ENCODE measurements at places on chromosomes 16 and 17.

- no peak for DNase-seq
Measured at GRCh38 chr16:50603206-50604064, 55.2 kb downstream of the NKD1 start.

GRCh38 chr16:425740-426114, 278 bp downstream of the RAB11FIP3 start:
- DNase-seq, result no peak

- no peak for DNase-seq
Measured at GRCh38 chr17:27353033-27353460, 59.1 kb downstream of the WSB1 start.

- DNase-seq, result peak; percentile 89
Measured at GRCh38 chr16:67028696-67029253, at the start of gene CBFB. TSS of gene CBFB (plus strand) at chr16:67029149. CDS start at chr16:67029408, 259 bp downstream.

GRCh38 chr16:77962689-77963088, 59.7 kb upstream of the CLEC3A start:
- no peak for DNase-seq

GRCh38 chr17:69055334-69055733, 5.4 kb downstream of the ABCA9 start:
- DNase-seq, result no peak

- DNase-seq, result no peak
Measured at GRCh38 chr16:85990861-85991301, 91.9 kb downstream of the IRF8 start.

DNA sequence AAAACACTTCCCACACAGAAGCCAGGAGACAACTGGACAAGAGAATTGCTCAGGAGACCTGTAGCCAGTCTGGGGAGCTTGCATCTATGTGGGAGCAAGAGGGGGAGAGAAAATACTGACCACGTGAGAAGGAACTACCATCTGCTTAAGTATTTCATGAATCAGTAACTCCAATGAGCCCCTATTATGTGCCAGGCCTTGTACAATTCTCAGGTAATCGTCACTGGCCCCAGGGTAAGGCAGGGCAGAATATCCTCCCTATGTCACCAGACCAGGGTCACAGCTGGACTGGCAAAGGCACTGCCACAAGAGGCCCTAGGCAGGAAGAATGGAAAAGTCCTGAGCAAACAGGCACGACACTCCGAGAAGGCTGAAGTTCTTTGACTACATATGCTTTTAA, 25.9 kb downstream of the USP7 start:
- no peak for DNase-seq

- DNase-seq, result no peak
Measured at GRCh38 chr16:89737341-89738071, 16.2 kb downstream of the ZNF276 start.

GRCh38 chr17:76251478-76252039, 11.3 kb upstream of the RNF157 start:
- DNase-seq, result no peak

DNA sequence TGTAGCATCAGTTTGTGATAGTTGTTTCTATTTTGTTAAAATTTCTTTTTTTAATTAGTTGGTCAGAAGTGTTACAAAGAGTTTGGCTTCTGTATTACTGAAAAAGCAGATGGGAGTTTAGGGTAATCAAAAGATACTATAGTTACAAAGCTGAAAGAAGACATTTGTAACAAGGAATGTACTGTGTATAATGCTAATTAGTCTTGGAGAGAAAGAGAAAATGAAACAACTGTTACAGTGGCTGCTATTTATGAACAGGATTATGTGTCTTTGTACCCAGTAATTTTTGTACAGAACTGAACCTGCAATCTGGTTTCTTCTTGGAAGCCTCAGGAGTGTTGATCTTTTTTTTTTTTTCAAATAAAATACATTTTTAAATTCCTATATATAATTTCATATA, 14.3 kb downstream of the GDPD1 start:
- DNase-seq, result no peak

GRCh38 chr16:70715055-70715858, 29.4 kb upstream of the MTSS2 start:
- no peak for DNase-seq

DNA sequence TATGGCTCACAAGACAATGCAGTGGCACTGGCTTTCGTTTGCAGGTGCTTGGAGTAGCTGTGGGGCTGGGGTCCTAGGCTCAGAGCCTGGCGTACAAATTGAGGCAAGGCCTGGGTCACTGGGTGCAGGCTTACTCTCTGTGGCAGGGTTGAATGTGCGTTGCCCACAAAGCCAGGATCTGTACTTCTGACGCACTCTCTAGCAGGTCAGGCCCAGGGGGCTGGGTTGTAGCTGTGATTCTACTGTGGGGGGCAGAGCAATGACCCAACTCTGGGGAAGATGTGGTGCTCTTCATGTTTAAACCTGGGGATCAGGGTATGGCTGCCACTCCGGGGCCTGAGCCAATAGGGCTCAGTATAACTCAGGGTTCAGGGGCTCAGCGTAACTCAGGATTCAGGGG, 6.4 kb upstream of the PRSS21 start:
- DNase-seq, result no peak

DNA sequence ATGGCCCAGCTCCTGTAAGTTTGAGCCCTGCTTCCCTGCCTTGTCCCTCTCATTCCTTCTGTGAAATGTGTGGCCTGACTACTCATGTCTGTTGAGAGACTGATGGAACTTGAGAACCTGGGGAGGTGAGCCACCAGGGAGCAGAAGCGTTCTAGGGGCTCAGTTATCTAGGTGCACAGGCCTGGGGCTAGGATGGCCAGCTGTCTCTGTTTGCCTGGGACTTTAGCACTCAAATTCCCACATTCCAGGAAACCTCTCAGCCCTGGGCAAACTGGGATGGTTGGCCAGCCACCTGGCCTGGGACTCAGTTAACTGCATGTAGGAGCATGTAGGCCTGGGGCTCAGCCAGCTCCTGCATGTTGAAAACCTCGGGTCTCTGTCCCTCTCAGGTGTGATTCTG, 9.3 kb upstream of the EPN3 start:
- no peak for DNase-seq

- DNase-seq, result no peak
Measured at GRCh38 chr16:71526111-71526631, at the start of gene CHST4. TSS of gene CHST4 (plus strand) at chr16:71526426. CDS start at chr16:71536678, 10,252 bp downstream.

DNA sequence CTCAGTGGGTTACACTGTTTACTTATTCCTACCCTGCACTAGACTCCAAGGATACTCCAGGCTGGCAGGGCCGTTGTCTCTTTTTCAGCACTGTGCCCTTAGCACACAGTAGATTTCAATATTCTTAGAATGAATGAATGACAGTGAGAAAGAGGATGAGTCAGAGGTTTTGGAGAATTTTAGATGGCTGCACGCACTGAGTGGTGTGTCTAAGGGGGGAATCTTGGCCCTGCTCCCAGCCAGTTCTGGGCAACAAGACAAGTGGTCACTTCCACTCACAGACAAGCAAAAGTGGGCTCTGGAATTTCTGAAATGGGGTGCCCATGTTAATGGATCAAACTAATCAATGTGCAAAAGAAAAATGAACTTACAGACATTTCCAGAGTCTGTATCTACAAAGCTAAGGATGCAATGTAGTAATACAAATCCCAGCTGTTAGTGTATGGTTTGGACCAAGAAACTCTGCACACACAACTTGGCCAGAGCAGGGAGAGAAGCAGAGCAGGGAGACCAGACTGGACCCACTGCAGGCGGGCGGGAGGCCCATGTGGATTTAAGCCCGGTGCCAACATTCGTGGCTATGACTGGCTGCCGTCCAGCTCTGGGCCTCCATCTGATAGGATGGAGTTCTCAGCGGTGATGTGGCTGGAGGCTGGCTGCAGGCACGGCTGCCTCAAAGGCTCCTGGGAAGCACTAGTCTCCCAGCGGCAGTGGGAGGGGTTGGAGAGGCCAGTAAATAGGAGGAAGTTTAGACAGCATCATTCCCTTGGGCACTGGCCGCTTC, 95.6 kb upstream of the CDYL2 start:
- DNase-seq, result no peak

DNA sequence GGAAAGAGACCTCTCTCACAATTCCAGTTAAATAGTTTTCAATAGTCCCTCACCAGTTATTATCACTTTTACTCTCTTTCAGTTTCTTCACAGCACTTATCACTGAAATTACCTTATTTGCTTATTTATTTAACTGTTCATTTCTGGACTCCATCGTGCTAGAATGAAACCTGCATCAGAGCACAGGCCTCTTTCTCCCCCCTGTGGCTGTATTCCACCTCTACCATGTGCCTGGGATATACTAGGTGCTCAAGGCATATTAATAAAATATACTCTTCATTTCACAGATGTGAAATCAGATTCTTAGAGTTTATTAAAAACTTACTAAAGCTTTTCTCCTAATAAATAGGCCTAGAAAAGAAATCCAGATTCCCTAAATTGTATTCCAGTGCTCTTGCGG, 308.9 kb upstream of the MON1B start:
- no peak for DNase-seq

DNA sequence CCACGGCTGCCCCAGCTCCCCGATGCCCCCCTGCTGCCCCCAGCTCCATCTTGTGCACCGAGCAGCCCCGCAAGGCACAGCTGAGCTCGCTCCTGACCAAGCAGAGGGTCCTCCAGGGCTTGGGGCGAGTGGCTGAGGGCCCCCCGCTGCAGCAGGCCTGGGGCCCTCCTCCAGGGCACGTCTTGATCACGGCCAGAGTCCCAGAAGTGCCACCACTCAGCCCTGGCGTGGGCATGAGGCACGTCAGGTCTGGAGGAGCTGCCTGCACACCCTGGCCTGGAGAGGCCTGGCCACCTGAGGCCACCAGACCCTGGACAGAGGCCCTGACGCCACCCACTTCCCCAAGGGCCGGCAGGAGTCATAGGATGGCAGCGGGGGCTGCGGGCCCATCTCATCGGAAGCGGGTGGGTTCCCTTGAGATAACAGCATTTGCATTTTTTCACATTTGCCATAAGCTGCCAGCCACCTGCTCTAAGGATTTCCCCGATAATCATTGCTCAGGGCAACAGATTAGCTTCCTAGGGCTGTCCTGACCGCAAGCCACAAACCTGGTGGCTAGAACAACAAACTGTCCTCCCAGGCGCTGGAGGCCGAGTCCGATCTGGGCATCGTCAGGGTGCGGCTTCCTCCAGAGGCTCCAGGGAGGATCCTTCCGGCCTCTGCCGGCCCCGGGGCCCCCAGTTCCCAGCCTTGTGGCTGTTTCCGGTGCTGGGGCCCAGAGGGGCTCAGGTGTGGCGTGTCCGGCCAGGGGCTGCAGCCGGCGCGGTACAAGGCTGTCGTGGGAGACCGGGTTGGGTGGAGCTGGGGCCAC, 23.9 kb upstream of the C1QTNF8 start:
- DNase-seq, result no peak

GRCh38 chr17:76478730-76479514, 11.5 kb downstream of the AANAT start:
- DNase-seq, result no peak

DNA sequence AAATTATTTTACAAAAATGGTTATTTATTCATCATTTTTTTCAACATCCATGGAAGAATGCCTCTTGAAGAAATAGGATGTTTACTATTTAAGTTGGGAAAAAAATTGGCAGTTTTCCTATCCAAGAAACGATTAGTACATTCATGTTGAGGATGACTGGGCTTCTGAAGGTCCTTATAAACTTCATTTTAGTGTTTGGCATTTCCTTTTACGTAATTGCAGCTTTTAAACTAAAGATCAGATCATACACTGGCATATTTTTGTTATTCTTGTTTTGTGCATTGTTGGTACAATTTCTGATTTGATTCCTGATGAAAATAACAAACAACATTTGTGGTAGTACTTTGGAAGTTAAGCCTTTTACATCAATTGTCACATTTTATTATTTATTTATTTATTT, 11.5 kb downstream of the KCNJ16 start:
- DNase-seq, result no peak

DNA sequence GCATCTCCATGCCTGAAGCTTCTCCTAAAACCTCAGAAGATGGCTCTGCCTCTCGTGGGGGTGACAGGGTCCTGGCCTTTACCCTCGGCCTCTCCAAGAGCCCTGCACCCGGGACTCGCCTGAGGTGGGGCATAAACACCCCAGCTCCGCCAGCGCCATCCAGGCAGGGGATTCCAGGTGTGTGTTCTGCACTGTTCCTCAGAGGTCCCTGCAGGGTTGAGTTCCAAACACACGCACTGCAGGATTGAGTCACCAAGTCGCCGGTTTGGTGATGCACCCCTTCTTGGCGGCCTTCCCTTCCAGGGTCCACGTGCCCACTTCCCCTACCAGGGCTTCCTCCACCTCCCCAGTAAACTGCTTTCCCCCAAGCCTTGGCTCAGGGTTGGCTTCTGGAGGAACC, 40.0 kb upstream of the RBFOX3 start:
- DNase-seq, result no peak

DNA sequence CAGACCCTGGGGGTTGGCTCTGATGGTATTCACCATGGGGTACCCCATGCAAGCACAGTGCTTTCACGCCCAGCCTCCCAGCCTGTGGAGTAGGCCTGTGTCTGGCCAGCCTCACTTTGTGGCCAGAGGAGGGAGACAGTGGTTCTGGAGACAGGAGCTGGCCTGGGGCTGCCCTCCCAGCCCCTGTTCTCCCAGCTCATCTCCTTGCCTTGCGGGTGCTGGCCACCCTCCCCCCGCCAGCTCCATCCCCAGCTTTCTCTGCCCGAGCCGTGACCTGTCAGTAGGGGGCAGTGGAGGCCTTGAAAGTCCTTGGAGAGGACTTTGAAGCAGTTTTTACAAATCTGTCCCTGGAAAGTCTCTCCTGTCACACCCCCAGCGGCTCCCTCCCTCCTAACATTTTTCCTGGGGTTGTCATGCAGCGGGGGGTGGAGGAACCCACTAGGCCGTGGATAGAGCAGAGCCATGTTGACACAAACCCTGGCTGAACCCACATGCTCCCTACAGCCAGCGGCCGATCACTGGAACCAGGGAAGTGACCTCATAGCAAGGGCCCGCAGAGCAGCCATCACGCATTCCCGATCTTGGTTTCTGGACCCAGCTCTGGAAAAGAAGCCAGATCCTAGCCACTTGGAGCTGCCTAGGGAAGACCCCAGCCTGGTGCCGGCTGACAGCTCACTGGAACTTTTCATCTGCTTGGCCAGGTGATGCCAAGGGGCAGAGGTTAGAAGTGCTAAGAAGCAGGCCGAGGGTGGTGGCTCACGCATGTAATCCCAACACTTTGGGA, 289.4 kb downstream of the SEC14L1 start:
- DNase-seq, result peak; percentile 61

DNA sequence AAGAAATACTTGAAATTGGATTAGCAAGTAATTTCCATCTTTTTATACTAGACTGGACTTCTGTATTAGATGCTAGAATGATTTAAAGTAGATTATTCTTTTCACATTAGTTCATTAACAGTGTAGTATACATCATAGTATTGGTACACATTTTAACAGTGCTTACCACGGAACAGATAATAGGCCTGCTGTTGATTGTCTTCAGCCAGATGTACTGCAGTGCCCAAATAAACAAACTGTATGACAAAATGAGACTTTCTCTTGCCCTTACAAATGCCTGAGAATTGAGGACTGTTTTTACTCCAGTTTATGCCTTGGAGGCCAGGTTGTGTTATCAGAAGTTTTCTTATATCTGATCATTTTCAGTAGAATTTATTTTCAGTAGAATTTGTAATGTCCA, 631 bp downstream of the EVI2A start:
- no peak for DNase-seq

- DNase-seq, result no peak
Measured at GRCh38 chr16:68366062-68366461, 55.2 kb downstream of the PRMT7 start.

GRCh38 chr16:71706046-71706445, 18.5 kb downstream of the PHLPP2 start:
- DNase-seq, result no peak
